ENCODE measurements at places on chromosomes 2 and 18.

GRCh38 chr2:32772638-32773447 lies 145.0 kb downstream of the TTC27 start:
- no peak for DNase-seq

DNA sequence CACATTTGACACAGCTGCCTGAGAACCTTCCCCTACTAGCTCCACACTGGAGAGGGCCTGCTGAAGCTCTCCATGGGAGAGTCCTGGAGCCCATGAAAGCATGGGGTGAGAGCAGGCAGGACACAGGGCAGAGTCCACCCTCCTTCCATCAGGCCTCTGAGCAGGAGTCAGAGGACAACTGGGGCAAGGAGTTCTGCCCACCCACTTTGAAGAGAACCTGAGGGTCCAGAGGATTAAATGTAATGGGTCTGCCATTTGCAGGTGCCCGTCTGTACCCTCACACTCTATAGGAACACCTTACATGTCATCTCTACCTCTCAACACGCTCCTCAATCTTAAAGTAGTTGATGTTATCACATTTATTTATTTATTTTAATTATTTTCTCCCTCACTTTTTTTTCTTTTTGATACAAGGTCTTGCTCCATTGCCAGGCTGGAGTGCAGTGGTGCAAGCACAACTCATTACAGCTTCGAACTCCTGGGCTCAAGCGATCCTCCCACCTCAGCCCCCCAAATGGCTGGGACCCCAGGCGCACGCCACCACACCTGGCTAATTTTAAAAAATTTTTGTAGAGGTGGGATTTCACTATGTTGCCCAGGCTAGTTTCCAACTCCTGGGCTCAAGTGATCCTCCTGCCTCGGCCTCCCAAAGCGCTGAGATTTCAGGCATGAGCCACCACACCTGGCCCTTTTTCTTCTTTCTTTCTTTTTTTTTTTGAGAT lies 10.2 kb downstream of the ADRA2B start:
- no peak for DNase-seq

DNA sequence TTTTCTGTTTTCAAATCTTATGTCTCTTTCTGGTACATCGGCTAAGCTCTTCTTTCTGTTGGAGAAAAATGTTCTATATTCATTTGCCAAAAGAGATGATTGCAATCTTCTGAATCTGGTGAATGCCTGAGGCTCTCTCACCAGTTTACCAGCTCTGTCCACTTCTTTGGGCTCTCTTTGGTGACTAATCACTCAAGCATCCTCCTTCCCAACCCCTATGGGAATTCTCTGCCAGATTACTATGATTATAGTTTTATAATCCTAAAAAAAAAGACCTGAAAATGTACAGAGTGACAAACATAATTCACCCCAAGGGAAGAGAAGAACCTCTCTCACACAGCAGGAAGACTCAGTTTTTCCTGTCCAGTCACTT lies 187.3 kb downstream of the CAMKMT start:
- no peak for DNase-seq

DNA sequence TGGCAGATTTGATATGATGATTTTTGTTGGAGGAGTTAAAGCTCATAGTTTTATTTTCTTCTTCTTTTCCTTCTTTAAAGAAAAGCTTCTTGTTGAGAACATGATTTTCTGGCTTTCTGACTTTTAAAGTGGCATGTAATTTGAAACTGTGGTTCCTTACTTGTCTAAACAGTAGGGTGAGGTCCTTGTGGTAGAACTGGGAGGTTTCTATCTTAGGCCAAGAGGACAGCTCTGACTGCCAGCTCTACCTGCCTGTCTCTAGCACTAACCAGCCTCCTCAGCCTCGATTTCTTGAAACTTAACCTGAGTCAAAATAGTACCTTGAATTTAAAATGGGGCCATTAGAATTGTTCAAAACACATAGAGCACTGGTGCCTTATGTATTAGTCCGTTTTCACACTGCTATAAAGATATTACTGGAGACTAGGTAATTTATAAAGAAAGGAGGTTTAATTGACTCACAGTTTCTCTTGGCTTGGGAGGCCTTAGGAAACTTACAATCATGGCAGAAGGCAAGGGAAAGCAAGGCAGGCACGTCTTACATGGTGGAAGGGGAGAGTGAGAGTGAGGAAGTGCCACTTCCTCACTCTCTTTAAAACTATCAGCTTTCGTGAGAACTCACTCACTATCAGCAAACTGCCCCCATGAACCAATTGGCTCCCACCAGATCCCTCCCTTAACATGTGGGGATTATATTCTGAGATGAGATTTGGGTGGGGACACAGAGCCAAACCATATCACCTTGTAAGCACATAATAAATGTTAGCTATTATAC lies 119.0 kb downstream of the CERS6 start:
- DNase-seq: no peak

GRCh38 chr2:65293376-65293775 lies 65.7 kb downstream of the ACTR2 start:
- DNase-seq: no peak

DNA sequence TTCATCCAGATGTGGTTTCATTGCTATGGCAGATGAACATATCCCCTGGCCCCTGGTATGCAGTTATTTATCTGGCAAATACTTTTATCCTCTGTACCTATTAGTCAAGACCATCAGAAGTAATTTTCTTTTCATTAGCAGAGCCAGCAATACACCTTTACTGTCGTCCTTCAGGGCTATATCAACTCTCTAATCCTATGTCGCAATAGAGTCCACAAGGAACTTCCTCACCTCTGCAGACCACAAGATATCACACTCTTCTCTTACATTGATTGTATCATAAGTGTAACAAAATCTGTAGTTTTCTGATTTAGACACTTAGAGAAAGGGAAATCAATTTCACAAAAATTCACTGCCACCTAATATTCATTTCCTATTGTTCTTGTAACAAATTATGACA lies 252.9 kb upstream of the DCC start:
- no peak for DNase-seq

DNA sequence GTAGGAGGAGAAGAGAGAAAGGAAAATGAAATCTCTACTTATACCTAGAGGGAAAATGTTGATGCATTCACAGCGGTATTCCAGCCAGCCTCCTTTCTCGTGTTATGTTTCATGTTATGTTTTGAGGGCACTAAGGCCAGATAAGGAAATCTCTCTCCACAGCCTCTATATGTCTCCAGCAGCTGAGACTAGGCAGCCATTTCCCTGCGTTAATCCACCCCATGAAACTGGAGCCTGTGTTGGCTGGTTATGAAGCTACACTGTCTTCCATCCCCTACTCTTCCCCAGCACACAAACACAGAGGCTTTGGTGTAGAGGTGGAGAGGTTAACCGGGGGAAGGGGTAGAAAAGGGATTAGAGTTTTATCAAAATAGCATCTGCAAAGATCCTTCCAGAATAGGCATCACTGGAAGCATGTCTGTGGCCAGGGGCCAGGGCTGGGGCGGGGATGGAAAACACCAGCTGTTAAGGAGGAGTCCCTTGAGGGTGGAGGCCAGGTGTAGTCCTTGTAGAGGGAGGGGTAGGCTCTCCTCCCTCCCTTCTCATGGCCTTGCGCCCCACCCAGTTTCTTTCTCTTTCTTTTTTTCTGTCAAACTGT lies 100.9 kb upstream of the TNP1 start:
- DNase-seq: no peak

DNA sequence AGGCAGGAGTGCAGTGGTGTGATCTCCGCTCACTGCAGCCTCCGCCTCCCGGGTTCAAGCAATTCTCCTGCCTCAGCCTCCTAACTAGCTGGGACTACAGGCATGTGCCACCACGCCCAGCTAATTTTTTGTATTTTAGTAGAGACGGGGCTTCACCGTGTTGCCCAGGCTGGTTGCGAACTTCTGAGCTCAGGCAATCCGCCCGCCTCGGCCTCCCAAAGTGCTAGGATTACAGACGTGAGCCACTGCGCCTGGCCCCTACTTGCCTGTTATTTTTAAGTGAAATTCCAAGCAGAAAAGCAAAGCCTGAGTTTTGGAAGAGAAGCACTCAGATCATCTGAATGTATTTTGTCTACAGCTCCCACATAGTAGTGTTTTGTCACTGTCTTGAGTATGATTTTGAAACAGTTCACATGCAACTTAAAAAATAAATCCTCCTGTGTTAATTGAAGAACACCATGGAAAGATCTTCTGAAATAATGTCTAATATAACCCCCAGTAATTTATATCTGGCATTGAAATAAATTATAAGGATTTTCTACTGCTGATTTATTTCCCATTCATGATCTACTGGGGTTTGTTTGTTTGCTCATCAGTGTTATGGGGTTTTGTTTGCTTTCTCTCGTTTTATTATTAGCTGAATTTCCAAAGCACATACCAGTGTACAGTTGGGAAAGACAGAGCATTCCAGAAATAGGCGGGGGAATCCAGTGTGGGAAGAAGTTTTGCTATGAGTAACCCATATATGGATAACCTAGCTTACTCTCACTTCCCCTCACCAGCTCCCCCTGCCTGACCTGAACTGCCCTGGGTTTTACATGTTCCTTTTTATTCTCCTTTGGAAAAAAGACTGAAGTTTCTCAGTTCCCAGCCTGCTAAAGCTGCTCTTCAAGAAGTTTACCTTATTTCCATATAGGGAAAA lies 80.1 kb upstream of the MAP3K20 start:
- DNase-seq: no peak

DNA sequence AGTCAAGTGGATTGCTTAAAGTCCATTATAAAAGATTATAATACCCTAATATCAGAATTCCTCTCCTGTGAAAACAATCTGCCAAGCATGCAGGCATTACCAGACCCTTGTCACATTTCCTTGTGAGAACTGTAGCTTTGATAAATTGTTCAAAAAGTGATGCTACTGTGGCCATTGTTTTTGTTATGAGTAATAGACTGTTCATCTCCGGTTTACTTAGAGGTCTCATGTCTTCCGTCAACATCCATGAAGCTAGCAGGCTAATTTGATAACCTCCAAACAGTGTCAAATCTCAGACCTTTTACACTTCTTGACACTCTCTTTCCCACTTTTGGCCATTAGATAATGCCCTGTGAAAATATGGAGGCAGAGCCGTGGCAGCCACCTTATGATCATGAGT lies 342.7 kb downstream of the CPS1 start:
- no peak for DNase-seq

DNA sequence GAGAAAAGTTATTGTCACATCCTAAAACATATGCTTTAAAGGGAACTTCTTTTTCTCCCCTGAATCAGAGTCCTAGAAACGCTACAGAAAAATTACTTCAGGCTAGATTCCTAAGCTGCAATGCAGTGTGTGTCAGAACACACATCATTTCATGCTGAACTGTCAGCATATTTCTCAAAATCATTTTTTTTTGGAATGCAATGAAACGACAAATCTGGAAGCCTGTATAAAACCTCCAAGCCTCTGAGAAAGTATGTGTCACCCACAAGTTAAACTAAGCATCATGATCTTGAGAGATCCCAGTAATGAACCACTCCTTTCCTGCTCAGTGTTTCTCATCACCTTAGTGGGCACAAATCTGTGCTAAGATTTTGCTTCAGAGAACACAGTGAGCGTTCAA lies 276.2 kb downstream of the ZNF521 start:
- no peak for DNase-seq

- no peak for DNase-seq
Measured at GRCh38 chr2:49080681-49081080, 73.6 kb downstream of the FSHR start.
